ENCODE measurements at places on chromosomes 13 and 19.

DNA sequence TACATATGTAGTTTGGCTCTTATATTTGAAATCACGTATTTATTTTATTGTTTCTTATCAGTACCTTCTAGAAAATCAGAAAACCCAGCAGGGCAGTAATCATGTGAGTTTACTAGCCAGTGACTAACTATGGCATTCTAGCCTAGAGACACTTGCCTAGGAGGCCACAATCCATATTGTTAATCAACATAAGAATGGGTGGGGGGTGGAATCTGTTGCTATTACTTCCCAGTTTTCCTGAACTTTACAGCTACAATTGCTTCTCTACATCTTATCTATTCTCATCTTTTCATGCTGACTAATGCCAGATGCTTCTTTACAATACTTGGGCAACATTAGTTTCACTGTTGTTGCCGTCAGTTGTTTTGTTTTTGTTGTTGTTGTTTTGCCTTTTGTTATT is 18.7 kb upstream of the ATXN8OS start:
- DNase-seq, result no peak

DNA sequence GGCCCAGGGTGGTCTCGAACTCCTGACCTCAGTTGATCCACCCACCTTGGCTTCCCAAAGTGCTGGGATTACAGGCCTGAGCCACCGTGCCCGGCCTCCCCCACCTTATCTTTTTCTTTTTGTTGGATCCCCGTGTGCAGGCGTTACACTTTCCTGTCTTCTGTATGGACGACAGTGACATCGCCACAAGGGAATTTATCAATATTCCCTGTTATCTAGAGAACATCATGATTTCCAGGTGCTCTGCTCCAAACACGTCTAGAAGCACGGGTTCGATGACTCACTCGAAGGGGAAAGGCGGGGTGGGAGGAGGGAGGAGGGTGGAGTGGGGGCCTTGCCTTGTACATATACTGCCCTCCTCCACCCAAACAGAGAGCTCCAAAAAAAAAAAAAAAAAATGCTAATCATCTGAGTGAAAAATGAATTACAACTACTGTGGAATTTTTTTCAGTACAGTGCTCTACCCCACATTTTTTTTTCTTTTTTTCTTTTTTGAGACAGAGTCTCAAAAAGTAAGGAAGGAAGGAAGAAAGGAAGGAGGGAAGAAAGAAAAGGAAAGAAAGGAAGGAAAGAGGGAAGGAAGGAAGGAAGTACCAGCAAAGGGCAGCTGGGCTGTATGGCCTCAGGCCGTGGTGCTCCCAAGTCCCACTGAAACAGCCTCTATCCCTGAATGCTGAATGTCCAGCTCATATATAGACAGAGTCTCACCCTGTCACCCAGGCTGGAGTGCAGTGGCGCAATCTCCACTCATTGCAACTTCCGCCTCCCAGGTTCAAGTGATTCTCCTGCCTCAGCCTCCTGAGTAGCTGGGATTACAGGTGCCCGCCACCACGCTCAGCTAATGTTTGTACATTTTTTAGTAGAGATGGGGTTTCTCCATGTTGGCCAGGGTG is 36.8 kb downstream of the INSR start:
- DNase-seq, result no peak

GRCh38 chr13:44340508-44340907 is 33.1 kb upstream of the SERP2 start:
- no peak for DNase-seq

DNA sequence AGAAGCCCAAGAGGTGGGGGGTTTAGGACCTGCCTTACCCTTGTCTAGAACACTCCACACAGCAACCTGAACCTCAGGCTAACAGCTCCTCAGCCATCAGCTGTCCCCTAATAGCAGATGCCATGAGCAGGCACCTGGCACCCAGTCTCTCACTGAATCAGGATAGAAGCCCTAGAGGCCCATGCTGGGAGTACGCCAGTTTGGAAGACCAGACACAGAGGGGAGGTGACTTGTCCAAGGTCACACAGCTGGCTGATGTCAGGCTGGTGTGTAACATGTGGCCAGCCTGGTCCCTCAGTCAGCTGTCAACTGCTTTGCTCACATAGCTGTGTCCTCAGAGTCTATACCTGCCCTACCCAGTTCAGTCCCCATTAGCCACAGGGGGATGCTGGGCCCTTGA is 12.8 kb upstream of the SAMD1 start:
- DNase-seq, result no peak

GRCh38 chr19:55246462-55247451 is 12.1 kb downstream of the PPP6R1 start:
- DNase-seq, result no peak

DNA sequence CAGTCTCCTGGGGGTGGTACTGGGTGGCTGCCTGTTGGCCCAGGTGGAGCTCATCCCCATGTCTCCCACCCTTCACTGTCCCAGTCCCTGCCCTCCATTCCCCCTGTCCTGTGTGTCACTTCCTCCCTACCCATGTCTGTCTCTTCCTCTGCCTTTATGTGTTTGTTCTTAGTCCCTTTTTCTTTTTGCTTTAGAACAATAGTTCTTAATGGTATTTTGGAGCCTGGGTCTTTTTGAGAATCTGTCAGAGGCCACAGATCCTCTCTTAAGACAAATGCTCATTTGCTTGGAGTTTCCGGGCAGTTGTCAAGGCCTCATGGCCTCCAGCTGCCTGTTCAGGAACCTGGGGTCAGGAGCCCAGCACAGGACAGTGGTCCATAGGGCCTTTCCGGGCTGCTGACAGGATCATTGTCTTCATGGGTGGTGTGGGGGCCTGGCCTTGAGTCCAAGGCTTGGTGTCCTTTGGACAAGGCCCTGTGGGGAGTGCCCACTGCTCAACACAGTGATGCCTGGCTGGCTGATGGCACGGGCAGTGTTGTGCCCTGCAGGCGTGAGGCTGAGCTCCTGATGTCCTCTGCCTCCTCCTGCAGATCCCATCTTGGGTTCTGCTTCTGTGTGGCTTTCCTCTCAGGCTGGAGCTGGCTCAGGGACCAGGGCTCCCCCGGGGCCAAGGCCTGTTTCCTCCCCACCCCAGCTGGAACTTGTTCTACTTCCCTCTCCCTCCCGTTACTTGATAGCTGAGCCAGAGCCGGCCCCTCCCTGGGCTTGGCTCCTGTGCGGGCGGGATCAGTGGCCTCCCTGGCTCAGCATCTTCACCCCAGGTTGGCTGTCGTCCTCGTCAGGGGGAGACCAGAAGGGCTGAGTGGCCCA is 3.5 kb downstream of the EGLN2 start:
- no peak for DNase-seq

DNA sequence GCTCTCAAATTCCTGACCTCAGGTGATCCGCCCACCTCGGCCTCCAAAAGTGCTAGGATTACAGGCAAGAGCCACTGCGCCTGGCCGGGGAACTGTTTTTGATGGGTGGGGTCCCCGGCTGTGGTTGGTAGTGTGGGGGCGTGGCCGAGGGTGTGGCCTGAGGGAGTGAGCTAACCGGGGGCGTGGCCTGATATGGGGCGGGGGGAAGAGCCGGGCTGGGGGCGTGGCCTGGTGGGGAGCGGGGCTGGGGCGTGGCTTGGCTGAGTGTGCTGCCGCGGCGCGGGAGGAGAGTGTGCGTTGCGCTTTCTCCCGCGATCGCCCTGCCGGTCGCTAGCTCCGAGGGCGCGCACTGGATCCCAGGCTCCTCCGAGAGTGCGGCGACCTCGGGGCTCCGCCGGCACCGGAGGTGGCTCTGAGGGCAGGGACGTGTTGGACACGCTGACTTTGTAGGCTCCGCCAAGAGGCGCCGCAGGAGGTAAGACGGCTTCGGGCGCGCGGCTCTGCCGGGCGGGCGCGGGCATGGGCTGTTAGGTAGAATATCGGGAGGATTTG is at the start of gene SPATA13:
SPATA13 (plus strand) TSS at position 263 of the 552 bp plus-strand sequence. CDS start 62,210 bp downstream, outside the sequence.
- DNase-seq, result peak; percentile 65

GRCh38 chr13:82766732-82767321 is 1115.4 kb downstream of the SLITRK1 start:
- no peak for DNase-seq

- no peak for DNase-seq
Observed at GRCh38 chr13:50708461-50708860, 135.0 kb downstream of the DLEU7 start.

DNA sequence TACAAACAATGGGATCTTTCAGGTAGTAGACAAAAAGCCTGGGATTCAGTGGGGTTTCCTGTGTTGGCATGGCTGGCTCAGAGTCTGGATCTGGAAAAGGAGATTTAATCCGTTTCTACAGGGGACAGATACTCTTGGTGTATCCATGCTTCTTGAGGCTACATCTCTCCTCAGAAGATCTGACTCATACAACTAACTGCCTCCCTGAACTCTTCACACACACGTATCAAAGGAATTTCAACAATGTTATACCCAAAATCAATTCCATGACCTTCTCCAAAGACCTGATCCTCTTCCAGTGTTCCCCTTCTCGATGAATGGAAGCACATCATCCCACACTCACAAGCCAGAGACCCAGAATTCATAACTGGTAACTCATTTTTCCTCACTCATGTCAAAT is 435.3 kb upstream of the NBEA start:
- DNase-seq, result no peak

GRCh38 chr19:55436847-55437246 is 6.3 kb downstream of the SHISA7 start:
- no peak for DNase-seq

- DNase-seq, result no peak
Observed at GRCh38 chr19:43372462-43372861, 19.0 kb downstream of the CD177 start.

GRCh38 chr13:96500953-96501352 is 411.0 kb downstream of the HS6ST3 start:
- no peak for DNase-seq

- DNase-seq, result no peak
Observed at GRCh38 chr19:55688422-55689218, 13.6 kb downstream of the EPN1 start.

DNA sequence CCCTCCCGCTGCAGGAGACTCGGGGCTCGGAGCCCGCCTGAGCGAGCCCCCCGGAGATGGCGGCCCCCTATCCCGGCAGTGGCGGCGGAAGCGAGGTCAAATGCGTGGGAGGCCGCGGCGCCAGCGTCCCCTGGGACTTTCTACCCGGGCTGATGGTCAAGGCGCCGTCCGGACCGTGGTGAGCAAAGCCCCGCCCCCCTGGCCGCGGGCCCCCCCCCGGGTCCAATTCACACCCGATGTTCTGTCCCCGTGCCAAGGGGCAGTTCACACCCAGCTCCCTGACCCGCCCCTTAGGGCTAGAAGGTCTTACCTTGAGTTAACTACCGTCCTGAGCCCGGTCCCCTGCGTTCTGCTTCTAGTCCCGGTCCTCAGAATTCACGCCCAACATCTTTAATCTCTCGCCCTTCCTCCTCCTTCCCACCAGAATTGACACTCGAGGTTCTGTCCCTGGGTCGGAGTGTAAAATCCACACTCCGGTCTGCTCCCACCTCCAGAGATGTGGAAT is 1.4 kb downstream of the NPAS1 start:
- DNase-seq, result no peak

DNA sequence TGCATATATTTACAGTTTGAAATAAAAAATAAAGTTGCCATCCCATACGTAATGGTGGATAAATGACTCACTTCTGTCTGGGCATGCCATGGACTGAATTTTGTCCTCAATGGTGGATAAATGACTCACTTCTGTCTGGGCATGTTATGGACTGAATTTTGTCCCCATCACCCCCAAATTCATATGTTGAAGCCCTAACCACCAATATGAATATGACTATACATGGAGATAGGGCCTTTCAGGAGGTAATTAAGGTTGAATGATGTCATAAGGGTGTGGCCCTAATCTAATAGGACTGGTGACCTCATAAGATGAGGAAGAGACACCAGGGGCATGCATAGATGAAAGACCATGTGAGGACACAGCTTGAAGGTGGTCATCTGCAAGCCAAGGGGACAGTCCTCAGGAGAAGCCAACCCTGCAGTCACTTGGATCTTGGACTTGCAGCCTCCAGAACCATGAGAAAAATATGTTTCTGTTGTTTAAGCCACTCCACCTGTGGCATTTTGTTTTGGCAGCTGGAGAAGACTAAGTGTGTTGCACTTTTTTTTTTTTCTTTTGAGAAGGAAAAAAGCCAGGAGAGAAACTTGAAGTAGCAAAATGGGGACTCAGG is 41.8 kb downstream of the RFC3 start:
- DNase-seq, result no peak

- DNase-seq, result no peak
Observed at GRCh38 chr19:16834747-16835146, 5.5 kb downstream of the SIN3B start.

DNA sequence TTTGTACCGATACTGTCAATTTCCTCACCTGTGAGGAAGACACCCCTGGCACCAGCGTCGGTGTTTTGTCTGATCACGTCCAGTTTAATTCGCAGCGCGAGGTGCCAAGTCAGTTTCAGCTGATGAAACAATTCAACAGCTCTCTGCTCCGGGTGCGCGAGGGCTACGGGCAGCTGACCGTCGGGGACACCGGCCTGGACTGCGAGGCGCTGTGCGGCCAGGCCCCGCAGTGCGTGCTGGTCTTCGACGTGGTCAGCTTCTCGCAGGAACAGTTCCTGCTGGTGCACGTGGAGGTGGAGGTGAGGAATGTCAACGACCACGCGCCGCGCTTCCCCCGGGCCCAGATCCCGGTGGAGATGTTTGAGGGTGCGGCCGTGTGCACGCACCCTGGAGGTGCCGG is 171.5 kb downstream of the OLFM4 start:
- DNase-seq, result no peak

DNA sequence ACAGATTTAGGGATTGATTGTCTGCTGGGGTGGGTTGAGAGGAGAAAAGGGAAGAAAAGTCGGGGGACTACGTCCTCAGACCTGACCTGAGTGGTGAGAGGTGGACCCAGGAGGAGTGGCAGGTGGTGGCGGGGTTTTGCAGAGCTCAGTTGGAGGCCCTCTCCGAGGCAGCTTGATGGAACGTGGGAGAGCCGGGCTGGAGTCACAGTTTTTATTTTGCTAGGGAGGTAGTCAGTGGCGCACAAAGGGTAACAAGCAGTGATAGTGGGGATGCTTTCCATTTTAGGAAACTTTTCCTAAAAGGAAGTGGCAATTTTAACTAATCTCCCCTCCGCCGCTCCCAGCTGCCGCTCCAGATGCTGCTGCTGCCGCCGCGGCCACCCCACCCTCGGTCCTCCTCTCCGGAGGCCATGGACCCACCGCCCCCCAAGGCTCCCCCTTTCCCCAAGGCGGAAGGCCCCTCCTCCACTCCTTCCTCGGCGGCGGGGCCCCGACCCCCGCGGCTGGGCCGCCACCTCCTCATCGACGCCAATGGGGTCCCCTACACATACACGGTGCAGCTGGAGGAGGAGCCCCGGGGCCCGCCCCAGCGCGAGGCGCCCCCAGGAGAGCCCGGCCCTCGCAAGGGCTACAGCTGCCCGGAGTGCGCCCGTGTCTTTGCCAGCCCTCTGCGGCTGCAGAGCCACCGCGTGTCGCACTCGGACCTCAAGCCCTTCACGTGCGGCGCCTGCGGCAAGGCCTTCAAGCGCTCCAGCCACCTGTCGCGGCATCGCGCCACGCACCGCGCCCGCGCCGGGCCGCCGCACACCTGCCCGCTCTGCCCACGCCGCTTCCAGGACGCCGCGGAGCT is 1.1 kb upstream of the ZNF581 start:
- DNase-seq, result no peak
